ENCODE measurements at places on chromosomes 7 and 10. TPM values are rescaled to one million over a fixed set of nuclear protein-coding genes. Genes with fewer than 3 reads are reported as not detected.

The CCDC172 gene
- not detected for total RNA-seq

The MYL10 gene
- total RNA-seq, result not detected

The BLNK gene
- total RNA-seq, result not detected

The AKR1C8 gene
- not detected for total RNA-seq

The GSTO2 gene
- total RNA-seq, result 4.6 TPM

The HOXA13 gene
- not detected for total RNA-seq

The AQP1 gene
- total RNA-seq, result 335 TPM

The CRTAC1 gene
- total RNA-seq, result 0.07 TPM

The MSS51 gene
- total RNA-seq, result 2.1 TPM

The AS3MT gene
- 5.0 TPM for total RNA-seq

The LRRD1 gene
- 0.07 TPM for total RNA-seq

The IFIT1B gene
- total RNA-seq, result not detected

The IL15RA gene
- 5.0 TPM for total RNA-seq

The SEMA4G gene
- total RNA-seq, result 3.0 TPM

The UFSP1 gene
- total RNA-seq, result 4.0 TPM

The SLC29A3 gene
- total RNA-seq, result 1.3 TPM

The RNLS gene
- 9.3 TPM for total RNA-seq

The DOCK4 gene
- total RNA-seq, result 20.3 TPM

The LRRTM3 gene
- not detected for total RNA-seq

The MRLN gene
- total RNA-seq, result not detected
